ENCODE measurements at places on chromosomes 11 and 22.

DNA sequence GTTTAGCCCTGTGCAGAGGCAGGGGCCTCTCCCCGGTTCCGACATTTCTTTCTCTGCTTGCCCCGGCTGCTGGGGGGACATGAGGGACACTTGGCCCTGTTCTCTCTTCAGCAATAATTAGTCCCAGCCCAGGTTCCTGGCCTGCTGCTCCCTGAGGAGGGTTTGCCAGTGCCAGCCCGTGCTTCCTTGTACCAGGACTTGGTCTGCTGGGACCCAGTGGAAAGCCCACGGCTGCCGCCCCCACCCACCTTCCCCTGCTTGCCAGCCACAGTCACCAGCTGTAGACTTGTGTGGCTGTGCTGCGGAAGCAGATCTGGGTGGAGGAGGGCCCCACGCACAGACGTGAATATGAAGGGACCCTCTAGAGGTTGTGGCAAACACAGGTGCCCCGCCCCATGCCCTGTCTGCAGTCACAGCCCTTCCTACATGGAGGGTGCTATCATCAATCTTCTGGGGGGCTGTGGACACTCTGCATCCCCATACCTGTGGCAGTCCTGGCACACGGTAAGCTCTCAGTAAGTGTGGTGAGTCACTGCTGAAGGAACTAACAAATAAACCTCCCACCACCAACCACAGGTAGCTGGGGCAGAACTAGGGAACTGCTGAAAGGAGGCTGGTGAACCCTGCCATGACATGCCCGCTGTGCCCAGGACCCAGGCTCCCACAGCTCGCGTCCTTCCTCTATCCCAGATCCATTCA lies 949 bp downstream of the TP53AIP1 start:
- no peak for DNase-seq

- DNase-seq = no peak
These were observed 21.0 kb upstream of the PPP6R3 start for GRCh38 chr11:68439355-68440065.

DNA sequence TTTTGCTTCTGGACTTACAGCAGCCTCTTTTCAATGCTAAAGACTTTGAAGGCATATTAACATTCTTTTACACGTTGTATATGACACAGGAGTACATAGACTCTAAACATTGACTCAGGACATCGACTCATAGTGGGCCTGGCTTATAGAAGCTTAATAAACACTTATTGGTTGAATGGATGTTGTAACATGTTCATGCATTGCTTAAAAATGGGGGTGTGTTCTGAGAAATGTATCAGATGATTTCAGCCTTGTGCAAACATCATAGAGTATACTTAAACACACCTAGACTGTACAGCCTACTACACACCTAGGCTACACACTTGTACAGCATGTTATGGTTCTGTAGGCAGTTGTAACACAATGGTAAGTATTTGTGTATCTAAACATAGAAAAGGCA lies 17.9 kb downstream of the TTC17 start:
- no peak for DNase-seq

DNA sequence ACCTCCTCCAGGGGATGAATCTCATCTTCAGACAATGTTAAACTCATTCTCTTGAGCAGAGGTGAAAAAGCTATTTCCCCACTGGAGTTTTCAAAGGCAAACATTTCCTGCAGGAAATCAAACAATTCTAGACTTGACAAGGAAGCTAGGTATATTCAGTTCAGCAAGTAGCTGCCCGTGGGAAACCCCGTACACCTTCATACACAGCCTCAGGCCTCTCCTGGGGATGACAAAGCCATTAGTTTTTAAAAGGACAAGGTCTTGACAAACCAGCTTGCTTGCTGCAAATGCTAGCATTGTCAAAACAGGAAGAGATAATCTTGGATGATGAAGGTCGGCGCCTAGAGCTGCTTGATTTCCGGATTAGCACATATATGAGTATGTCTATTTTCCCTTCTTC lies 1630.8 kb upstream of the TENM4 start:
- DNase-seq = no peak

DNA sequence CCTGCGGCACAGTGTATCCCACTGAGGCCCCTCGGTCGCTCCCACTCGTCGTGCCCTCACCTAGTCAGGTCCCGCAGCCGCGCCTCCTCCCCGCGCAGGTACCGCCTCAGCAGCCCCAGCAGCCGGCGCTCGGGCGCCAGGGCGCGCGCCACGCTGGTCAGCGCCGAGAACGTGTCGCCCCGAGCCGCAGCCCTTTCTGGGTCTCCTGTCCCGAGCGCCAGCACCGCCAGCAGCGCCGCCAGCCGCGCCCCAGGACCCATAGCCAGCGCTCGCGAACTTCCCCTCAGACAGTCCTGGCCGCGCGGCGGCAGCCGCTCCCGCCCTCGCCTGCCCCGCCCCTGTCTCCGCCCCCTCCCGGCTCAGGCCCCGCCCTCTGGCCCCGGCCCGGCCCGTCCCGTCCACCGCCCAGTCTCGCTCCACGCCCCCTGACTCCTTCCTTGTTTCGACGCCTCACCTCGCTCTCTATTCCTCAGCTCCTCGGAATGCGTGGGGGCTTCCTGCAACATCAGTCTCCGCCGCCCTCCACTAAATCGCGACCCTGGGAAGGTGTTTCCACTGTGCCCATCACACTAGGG lies at the start of gene P4HA3:
Gene P4HA3, minus strand, starts transcription at position 289 of the 575 bp plus-strand sequence. Its CDS starts 29 bp downstream, at position 260.
- no peak for DNase-seq

DNA sequence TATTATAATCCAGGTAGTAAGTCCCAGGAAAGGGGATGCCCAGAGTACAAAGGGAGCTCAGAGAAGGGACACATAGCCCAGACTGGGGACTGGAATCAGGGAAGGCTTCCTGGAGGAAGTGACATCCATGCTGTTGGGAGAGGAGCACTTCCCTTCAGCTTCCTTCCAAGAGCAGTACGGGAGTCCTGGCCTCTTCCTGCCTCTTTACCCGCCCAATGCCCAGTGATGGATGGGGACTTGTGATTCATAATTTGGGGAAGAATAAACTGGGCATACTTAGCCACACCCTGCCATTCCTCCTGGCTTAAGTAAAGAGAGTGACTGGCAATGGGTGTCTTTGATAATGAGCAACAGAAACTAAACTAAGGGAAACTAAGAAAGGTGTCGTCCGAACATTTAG lies 11.5 kb downstream of the C11orf91 start:
- no peak for DNase-seq

DNA sequence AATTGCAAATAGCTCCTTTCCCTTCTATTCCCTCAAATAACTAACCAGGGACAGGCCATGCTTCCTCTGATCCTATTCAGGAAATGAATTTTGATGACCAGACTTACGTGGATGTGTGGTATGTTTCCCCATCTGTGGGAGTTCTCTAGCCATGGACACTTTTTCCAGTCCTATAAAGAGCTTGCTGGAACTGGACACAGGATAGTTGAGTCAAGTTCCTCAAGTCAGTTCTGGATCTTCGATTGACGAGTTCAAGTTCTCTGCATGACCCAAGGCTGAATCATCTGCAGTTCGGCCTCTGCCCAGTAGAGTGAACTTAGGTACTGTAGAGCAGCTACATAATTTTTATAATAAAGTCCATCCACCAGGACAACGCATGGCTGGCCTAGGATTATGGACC lies 52.7 kb upstream of the CCND1 start:
- no peak for DNase-seq

- no peak for DNase-seq
These were observed 117.3 kb upstream of the PLET1 start for GRCh38 chr11:112377946-112378345.

DNA sequence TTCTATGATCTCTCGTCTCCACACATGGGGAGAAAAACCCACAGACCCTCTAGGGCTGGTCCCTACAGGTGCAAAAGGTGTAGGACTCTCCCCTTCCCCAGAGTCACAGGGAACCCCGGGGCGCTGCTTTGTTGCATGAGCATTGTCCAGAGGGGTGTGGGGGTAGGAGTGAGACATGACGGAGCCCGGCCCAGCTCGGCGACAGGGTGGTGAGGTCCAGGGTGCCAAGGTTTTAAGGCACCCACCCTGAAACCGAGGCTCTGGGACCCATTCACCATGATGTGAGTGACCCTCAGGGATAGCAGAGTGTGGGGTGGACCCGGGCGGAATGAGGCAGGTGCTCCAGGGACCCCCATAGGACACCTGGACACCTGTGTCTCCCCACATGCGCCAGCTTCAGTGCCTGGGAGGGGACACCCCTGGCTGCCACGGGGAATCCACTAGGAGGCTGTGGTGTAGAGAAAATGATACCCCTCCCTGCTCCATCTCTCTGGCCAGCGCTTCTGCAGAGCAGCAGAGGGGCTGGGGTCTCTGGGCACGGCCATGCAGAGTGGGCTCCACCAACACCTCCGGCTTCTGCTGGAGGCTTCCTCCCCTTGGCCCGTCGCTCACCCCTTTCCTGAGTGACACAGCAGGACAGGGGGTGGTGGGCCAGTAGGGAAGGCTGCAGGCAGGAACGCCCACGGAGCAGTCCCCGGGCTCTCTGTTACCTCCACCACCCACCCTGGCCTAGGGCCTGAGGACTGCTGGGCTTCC lies 15.2 kb downstream of the KRTAP5-5 start:
- no peak for DNase-seq
